ENCODE measurements at places on chromosomes 2 and 18. TPM values are rescaled to one million over a fixed set of nuclear protein-coding genes. Genes with fewer than 3 reads are reported as not detected.

- peak; percentile 64 for DNase-seq
- no peak overlapping the region for H3K4me3 ChIP-seq
- peaks cover 7% of the 10 kb centered on the region for H3K4me1 ChIP-seq
- H3K27ac ChIP-seq, result no peak overlapping the region
- no peaks in the 10 kb centered on the region for H3K27me3 ChIP-seq
These were observed 73.2 kb downstream of the MBP start for GRCh38 chr18:77059294-77059916.

- no peaks in the 10 kb centered on the region for H3K27me3 ChIP-seq
- DNase-seq, result no peak
- no peak overlapping the region for H3K27ac ChIP-seq
- H3K4me3 ChIP-seq, result no peak overlapping the region
- no peaks in the 10 kb centered on the region for H3K4me1 ChIP-seq
These were observed 12.1 kb downstream of the CCDC141 start for GRCh38 chr2:179037807-179038206.

DNA sequence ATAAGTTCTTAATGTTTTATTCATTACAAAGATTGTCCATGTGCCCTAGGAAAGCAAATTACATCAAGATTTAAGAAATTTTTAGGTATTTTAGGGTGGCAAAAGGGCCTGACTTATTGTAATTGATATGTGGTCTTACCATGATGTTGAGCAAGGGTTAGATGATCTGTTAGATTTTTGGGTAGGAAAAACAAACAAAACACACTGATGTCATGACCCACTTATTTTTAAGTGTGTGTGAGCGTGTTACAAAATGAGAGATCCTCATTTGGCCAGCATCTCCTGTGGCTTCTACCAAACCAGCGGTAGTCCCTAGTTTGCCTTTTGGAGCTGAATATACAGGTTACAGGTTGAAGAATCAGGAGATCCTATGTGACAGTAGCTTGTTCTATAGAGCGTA, 89.8 kb upstream of the ITGB6 start:
- peaks cover 5% of the 10 kb centered on the region for H3K36me3 ChIP-seq
- no peaks in the 10 kb centered on the region for H3K27me3 ChIP-seq
- no peak overlapping the region for H3K4me3 ChIP-seq
- no peak overlapping the region for H3K27ac ChIP-seq
- DNase-seq, result peak; percentile 52

DNA sequence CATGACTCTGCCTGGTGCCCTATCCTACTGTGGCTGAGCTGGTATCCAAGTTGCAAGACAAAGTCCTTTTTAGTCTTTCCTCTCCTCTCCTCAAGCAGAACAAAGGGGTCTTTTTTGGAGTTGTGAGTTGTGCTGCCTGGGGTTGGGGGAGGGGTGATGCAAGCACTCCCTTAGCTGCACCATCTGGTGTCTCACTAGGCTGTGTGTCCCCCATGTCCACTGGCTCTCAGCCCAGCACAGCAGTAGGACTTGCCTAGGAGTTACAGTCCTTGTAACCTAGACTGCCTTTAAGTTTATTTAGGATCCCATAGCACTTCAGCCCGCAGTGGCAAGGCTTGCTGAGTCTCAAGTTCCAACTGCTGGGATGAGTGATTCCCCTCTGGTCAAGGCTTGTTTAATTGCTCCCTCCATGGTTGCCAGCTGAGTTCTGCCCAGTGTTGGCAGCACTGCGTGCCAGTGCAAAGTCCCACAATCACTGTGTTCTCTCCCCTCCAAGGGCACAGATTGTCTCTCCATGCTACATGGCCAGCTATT, 13.2 kb upstream of the ILKAP start:
- DNase-seq, result no peak
- H3K27me3 ChIP-seq, result peaks cover 15% of the 10 kb centered on the region
- no peaks in the 10 kb centered on the region for H3K4me1 ChIP-seq
- H3K36me3 ChIP-seq, result no peaks in the 10 kb centered on the region

GRCh38 chr2:217247476-217247875, 387.6 kb upstream of the TNP1 start:
- H3K4me3 ChIP-seq, result no peak overlapping the region
- no peaks in the 10 kb centered on the region for H3K36me3 ChIP-seq
- no peaks in the 10 kb centered on the region for H3K27me3 ChIP-seq

DNA sequence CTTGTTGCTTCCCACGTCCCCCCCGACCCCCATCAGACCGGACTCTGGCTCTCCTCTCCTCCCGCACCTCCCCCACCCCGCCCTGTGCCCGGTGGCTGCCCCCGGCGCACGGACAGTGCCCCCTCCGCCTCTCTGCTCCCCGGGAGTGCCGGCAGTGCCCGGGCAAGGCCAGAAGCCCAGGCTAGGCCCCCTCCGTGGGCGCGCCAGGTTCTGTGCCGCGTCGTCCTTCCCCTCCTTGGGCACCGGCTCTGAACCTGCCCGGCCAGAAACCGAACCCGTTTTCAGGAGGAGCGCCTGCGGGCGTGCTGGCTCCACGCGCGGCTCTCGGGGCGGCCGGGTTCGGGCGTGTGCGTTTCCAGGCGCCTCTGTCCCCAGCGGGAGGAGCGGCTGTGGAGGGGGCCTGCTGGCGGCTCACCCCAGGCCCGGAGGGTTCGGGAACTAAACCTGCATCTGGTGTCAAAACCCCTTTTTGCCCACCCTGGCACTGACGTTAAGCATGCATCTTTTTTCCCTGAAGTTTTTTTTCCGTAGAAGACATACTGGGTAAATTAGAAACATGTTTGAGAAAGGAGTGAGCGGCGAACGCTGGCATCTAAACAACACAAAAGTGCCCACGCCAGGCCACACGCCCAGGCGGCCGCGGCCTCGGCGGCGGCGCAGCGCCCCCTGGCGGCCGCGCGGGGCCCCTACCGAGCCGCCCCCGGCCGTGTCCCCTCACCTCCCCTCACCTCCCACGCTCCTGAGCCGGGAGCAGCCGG, 123.9 kb upstream of the SLC1A4 start:
- peaks cover 22% of the 10 kb centered on the region for H3K27me3 ChIP-seq
- H3K4me3 ChIP-seq, result peak overlapping the region; percentile 51
- H3K36me3 ChIP-seq, result no peaks in the 10 kb centered on the region
- H3K4me1 ChIP-seq, result peaks cover 13% of the 10 kb centered on the region
- H3K27ac ChIP-seq, result peak overlapping the region; percentile 68

Gene RTP5
- total RNA-seq, result not detected
